GF-D8 (cell line): ENCODE measurements at places on chromosomes 3 and 15.
A peak's percentile ranks its signal among the peaks of the same experiment; 100 is the strongest.

DNA sequence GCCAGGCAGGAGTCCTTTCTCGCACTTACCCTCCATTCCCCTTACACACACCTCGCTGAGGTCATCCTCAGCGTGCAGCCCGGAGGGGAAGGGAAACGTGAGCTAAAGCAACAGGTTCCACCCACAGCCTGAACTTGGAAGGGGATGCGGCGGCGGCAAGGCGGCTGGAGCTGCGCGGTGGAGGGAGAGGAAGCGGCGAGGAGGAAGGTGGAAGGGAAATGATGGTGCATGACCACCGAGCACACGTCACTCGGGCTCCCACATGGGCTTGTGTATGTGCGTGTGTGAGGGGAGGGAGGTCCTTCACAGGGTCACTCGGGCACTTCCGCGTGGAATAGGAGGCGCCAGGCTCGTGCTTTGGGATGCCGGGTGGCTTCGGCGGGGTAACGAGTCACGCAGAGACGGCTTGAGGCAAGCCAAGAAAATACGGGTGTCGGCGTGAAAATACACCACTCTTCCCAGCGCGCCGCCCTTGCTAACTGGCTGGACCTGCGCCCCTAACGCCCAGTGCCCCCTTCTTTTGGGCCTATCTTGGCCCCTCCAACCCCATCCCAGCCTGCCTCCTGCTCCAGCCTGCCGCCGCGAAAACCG is 225.5 kb upstream of the IL12A start:
- no peak for DNase-seq

DNA sequence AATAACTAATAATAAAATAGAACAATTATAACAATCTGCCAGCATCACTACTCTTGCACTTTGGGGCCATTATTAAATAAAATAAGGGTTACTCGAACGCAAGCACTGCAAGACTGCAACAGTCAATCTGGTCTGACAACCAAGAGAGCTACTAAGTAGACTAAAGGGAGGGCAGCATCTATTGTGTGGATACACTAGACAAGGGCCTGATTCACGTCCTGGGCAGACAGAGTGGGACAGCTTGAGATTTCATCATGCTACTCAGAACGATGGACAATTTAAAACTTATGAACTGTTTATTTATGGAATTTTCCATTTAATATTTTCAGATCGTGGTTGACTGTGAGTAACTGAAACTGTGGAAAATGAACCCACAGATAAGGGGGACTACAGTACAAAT is 39.5 kb downstream of the TNIK start:
- DNase-seq, result no peak

GRCh38 chr3:16836505-16837237 is 48.1 kb upstream of the PLCL2 start:
- DNase-seq, result no peak

DNA sequence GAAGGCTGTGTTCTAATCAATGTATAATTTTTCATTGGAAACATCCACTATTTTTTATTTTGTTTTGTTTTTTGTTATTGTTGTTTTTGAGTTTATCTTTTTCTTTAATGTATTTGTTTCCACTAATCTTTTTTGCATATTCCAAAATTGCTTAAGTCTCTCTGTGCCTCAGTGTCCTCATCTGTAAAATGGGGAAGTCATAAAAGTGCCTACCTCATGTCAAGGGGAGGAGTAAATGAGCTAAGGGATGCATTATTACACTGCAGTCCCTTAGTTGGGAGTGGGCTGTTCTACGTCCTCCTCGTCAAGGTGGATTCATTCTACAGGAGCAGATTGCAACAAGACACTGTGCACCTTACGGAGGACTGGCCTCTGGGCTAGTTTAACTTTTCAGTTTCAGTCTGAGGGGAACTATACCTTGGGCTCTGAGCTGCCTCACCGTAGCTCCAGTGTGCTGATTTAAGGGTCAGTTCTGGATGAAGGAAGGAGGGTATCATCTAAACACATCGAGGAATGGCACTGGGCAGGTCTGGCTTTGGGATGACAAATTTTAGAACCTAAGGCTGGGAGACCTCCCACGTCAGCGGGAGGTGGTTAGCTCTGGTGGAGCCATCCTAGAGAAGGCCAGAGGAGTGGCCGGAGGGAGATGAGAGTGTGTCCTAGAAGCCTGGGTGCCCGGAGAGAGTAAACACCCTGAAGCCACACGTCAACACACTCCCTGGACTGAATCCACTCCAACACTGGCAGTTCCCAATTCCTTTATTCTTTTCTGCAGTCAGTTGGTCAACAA is 5.1 kb upstream of the SRP14 start:
- no peak for DNase-seq

DNA sequence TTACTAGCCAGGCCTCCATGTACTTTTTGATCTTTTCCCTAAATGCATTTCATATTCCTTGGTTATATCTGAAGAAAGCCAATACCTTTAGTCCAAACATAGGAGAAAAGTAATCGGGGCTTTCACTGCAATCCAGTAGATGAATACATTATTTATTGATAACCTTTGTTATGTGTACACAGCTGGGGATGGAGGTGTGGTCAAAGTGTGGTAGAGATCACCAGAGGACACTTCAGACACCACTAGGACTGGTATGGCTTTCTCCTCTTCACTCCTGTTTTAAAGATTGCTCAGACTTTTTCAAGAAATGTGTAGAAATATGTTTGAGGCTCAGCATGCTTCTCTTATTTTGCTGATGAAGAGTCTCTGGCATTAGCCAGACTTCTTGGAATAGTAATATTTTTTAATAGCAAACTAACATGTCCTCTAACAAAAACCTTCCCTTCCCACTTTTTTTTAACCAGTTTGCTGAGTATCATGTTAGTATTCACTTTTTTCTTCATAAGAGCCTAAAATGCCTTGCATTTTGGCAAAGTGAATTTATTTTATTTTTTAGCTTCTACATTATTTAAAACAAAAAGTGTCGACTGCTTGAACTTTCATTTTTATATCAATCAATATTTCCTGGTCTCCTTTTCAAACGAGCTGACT is 65.6 kb upstream of the MBNL1 start:
- no peak for DNase-seq

- no peak for DNase-seq
Observed at GRCh38 chr3:9147896-9148266, 101.6 kb downstream of the SRGAP3 start.

- no peak for DNase-seq
Observed at GRCh38 chr3:58005669-58006068, 2.6 kb upstream of the FLNB start.

- no peak for DNase-seq
Observed at GRCh38 chr3:116114586-116114985, 330.7 kb downstream of the LSAMP start.

DNA sequence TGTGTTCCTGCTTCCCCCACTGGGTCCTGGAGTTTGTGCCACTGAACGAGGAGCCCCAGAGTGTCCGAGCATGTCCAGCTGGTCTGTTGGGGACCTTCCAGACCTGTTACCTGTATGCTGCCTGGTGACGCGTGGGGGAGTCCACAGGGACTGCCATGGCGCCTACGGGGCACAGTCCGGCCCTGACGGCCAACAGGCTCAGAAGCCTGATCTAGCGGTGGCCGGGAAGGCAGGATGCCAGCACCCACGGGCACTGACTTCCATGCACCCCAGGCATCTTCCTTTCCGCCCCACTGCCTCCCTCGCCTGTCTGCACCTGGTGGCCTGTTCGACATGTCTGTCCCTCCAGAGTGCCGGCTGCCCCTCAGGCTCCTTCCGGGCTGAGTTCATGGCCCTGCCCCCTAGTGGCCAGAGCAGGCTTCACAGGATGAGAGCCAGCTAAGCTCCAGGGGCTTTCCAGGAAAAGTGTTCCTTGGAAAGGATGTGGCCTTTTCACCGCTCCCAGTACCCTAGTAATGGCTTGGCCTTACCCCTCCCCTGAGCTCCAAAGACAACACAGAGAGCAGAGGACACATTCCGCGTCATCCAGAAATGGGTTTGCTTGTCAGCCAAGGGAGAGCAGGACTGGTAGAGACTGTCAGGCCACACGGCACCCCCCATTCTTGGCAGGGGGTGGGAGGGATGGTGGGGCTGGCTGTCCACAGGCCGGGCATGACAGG is 35.7 kb downstream of the NGRN start:
- no peak for DNase-seq

- no peak for DNase-seq
Observed at GRCh38 chr15:38163658-38164057, 89.0 kb upstream of the SPRED1 start.

DNA sequence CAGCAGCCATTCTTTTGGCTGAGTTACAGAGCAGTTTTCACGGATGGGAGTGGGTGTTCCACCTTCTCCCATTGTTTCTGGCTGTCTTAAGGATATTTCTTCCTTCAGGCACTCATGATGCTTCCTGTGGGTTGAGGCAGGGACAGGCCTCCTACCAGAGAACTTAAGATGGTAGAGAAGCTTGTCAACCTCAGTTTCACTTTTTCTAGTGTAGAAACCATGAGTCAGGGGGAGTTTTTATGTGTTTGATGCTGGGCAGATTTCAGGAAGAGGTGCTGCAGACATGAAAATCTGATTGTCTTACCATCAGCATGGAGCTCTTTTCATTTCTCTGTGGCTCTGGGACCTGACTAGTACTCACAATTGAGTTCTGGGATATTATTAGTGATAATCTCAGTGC is 48.7 kb upstream of the VEPH1 start:
- DNase-seq, result no peak

DNA sequence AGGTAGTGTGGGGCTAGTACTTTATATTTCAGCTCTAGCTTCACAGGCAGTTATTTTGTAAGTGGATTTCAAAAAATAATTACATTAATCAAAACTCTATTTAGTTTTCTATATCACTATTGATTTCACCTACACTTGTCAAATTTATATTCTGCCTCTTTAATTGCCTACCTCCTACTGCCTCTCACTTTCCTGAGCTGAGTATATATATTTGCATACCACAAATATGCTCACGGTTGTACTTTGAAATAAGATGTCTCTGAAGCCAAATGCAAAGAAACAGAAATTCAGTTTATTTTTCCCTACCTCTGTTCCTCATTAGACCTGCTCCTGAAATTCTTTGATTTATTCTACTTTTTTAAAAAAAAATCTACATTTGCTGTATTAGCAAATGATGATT is 309.3 kb upstream of the TGFBR2 start:
- no peak for DNase-seq

- DNase-seq, result no peak
Observed at GRCh38 chr15:52730173-52730572, 51.0 kb upstream of the ATOSA start.

DNA sequence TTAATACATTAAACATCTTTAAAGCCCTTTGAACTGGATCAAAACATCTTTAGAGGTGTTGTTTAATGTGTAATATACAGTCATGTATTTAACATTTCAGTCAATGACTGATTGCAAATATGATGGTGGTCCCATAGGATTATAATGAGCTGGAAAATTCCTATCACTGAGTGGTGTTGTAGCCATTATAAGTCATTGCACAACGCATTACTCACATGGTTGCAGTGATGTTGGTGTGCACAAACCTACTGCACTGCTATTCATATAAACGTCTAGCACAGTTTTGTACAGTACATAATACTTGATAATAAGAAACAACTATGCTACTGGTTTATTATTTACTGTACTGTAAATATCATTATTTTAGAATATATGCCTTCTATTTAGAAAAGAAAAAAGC is 75.6 kb downstream of the DTWD1 start:
- no peak for DNase-seq

- no peak for DNase-seq
Observed at GRCh38 chr3:31244929-31245817, 287.6 kb upstream of the STT3B start.

DNA sequence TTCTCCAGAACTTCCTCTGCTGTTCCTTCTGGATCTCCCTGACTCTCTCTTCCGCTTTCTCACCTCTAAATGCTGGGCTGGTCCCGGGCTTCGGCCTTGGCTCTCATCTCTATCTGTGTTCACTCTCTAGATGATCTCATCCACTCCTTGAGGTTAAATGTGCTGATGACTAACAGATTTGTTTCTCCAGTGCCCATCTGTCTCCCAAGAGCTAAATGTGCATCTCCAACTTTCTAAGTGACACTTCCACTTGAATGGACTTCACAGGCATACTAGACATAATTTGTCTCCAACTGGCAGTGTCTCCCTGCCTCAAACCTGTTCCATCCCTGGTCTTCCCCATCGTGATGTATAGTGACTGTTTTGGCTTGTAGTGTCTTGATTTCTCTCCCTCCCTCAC is 95.3 kb downstream of the ITPR1 start:
- no peak for DNase-seq

DNA sequence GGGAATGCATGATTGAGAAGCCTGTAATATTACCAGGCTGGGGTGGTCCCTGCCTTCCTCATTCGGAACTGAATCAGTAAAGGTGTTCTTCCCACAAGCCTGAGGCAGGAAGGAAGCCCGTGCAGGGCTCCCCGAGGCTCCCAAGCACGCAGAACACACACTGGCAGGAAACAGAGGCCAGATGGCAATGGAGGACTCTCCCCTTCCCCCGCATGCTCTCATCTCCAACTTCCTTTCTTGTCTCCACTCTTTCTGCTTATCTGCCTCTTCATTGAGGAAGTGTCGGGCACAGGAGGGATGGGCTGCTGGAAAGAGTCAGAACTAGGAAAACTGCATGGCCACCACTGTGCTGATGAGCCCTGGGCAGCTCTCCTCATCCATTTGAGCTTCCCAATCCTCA is 123.5 kb downstream of the NUP210 start:
- peak; percentile 26 for DNase-seq

- DNase-seq, result peak; percentile 31
Observed at GRCh38 chr3:10232137-10232536, 16.1 kb upstream of the TATDN2 start.

DNA sequence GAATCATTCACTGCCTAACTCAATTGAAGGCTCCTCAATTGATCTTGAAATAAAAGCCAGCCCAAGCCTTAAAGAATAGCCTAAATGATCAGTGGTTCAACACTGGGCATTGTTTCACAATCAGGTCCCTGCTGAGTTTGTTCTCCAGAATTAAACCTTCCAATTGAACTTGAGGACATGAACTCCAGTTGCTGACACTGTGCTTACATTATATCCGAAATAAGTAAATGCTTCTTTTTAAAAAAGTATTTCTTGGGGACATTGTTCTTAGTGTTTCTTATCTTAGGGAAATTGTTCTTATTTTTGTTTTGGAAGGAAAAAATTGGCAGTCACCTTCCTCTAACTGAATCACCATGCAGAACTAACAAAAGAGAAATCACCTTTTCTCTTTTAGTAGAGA is 450.2 kb downstream of the RBMS3 start:
- no peak for DNase-seq
